Activated T-cell treated with anti-CD3 and anti-CD28 coated beads for 4 hours (primary cell): ENCODE measurements at places on chromosomes 5 and 9.
A peak's percentile ranks its signal among the peaks of the same experiment; 100 is the strongest.

- no peak for DNase-seq
Observed at GRCh38 chr9:7640231-7640630, 159.3 kb downstream of the DMAC1 start.

GRCh38 chr5:36041537-36041845, 25.2 kb downstream of the UGT3A2 start:
- no peak for DNase-seq

GRCh38 chr5:51961154-51961562, 577.9 kb downstream of the ISL1 start:
- DNase-seq, result no peak

DNA sequence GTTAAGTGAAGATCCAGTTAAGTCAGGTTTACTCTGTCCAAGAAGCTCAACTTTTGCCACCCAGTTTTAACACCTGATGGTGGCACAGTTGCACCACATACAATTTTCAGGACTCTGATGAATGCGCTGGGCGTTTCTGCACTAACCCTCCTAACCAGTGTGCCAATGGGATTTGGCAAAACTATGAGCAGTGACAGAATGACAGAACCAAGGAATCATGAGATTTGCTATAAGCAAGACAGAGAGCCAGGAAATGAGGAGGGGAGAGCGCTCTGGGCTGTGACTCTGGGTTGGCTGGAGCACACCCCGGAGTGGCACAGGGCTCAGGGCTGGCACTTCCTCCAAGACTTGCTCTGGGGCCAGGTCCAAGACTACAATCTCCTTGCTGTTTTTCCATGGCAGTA, 84.1 kb downstream of the SH3PXD2B start:
- no peak for DNase-seq

DNA sequence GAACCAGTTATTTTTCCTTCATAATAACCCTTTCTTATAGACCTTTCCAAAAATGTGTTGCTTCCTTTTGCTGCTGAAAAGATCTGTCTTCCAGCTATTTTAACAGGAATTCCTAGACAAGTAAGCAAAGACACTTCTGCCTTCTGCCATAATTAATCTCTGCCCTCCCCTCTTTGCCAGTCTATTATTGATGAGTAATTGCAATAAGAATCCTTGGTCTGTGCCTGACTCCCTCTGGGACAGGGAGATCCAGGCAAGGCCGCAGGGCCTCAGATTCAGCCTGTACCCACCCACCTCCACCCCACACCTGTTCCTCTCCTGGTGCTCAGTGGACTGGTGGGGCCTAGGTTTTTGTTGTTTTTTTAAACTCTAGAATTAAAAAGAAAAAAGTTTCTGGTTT, 8.3 kb downstream of the FOXD1 start:
- no peak for DNase-seq

DNA sequence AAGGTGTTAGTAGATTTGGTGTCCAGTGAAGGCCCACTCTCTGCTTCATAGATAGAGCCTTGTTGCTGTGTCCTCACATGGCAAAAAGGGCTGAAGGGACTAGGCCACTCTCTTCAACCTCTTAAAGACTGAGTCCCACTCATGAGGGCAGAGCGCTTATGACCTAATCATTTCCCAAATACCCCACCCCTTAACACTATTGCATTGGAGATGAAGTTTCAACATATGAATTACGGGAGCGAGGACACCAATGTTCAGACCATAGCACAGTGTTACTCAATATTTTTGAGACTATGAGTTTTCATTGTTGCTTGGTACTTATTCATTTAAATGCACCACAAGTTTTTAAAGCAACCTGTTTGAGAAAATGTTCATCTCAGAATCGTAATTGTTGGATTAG, 8.8 kb upstream of the OTULINL start:
- DNase-seq, result no peak

DNA sequence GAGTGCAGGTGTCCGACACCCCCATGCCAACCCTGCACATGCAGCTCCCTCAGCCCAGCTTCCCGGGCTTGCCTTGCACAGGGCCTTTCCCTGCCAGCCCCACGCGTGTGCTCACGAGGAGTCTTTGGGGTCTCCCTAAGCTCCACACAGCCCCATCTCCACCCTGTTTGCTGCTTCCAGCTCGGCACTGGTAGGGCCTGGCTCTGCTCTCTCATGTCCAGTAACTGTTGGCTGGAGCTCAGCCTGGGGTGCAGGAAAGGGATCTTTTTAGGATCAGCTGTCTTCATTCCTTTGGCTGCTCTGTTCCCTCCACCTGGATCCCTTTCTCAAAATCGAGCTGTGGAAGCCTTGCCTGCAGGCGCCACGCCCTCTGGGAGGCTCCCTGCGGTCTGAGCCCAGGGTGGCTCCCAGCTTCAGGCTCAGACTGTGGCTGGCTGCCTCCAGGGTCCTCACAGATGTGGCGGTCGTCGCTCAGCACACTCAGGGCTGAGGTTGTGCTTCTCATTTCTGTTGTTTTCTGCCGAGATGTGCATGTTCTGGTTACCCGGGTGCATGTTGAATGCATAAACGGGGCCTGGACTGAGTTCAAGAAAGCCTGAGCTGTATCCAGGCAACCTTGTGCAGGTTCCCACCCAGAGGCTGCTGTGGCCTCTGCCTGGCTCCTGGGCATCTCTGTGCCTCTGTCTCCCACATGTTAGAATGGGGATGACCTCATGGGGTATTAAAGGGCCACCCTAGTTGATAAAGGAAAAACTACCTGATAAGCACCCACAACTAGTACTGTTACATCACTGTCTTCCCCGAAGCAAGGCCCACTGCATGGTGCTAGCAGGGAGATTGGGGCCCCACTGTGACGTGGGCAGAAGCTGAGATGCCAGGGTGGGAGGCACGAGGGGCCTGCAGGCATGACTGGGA, 4.3 kb downstream of the CACNA1B start:
- DNase-seq, result no peak

DNA sequence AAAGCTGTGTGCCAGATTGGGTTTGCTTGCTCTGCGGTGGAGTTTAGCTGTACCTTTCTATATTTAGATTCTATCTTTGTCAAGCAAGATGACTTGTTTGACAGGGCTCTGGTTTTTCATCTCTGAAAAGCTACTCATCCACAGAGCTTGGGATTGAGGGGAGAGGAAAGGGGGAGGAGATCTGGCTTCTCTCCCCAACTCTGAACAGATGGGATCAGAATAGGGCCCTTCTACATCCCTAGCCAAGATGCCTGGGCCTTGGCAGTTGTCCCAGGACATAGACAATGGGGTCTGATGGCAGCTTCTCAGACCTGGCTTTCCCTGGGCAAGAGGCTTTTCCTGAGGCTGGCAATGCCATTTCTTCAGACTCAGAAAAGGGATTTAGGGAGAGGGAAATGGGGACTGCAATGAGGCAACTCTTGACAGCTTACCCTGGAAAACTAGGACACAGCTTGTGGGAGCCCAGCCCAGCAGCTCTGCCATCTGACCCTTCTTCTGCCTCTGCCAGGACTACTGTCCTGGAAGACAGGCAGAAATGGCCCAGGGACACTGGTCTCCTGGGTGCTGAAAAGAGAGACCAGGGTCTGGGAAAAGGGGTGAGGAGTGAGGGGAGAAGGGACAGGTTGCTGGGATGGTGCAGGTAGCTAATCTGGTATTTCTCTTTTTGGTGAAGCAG, 50.2 kb upstream of the ASTN2 start:
- DNase-seq, result no peak

DNA sequence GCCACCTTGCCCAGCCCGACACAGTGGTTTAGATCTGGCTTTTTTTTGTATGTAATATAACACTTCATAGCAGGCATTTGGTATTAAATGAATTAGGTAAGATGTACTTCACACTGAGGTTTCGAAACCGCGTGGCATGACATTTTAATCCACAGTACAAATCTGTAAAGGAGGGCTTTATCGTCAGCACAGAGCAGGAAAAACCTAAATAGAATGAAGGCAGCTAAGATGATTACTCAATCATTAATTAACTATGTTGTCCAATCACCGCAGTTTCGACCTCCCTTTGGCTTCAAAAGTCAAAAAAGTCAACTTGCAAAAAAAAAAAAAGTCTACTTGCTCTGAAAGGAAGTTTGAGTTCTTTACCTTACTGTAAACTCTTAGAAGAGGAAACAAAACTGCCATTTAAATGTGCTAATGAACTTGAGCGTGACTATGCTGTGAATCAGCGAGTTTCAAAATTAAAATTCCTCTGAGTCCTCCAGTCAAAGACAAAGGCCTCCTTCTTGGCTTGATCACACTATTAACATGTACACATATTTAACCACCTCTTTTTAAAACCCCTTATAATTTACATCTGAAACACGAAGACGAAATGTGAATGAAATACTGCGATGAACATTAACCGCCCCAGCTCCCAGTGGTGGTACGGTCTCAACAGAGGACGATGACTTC, 698 bp upstream of the SEC24A start:
- DNase-seq, result peak; percentile 7

DNA sequence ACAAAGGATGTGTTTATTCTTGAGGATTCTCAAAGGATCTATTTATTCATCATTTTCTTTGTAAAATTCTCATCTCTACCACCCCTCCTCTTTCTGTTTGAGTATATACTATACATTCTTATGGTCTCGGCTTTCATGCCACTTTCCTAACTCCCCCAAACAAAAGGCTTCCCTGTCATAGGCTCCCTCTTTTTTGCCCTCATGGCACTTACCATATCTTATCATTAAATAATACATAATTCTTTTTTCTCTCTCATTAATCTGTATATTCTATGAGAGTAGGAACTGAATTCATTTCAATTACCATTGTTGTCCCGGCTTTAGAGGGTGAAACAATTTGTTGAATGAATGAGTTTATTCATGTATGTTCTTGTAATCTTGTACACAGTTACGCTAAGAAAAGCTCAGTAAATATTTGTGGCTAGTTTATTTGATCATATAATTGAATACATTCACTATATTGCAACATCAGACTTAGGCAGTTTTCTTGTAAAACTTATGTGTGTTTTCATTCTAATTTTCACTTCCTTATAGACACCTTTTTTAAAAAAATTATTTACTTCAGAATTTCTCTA, 254.6 kb downstream of the EDIL3 start:
- no peak for DNase-seq

GRCh38 chr5:110844251-110844650, 105.4 kb downstream of the SLC25A46 start:
- no peak for DNase-seq

GRCh38 chr9:26954050-26954508, 2.1 kb upstream of the IFT74 start:
- no peak for DNase-seq

DNA sequence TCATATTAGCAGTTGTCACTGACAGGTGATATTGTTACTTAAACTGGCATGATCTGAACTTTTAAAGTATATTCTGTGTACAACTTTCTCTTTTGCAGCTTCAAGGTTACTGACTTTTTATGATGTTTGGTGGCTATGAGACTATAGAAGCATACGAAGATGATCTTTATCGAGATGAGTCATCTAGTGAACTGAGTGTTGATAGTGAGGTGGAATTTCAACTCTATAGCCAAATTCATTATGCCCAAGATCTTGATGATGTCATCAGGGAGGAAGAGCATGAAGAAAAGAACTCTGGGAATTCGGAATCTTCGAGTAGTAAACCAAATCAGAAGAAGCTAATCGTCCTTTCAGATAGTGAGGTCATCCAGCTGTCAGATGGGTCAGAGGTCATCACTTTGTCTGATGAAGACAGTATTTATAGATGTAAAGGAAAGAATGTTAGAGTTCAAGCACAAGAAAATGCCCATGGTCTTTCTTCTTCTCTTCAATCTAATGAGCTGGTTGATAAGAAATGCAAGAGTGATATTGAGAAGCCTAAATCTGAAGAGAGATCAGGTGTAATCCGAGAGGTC, 5.9 kb downstream of the ZCCHC7 start:
- DNase-seq, result no peak

- DNase-seq, result no peak
Observed at GRCh38 chr9:68546596-68547390, 6.1 kb upstream of the TMEM252 start.

GRCh38 chr9:36725777-36726356, 153.2 kb downstream of the MELK start:
- DNase-seq, result no peak

DNA sequence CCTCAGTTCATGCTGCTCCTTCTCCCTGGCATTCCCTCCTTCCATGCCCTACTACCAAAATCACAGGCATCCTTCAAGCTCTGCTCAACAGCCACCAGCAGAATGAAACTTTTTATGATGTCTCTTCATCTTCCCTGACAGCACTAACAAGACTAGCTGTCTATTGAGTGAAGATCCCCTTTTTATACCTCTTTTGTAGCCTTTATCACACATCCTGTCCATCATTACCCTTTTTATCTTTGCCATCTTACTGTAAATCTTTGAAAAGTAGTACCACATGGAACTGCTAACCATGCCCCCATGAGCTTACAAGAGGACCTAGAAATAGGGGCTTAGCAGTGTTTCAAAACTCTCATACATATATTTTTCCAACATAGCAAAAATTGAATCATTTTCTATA, 10.8 kb upstream of the ADRB2 start:
- no peak for DNase-seq

- DNase-seq, result no peak
Observed at GRCh38 chr5:123483446-123484077, 28.4 kb upstream of the CSNK1G3 start.

DNA sequence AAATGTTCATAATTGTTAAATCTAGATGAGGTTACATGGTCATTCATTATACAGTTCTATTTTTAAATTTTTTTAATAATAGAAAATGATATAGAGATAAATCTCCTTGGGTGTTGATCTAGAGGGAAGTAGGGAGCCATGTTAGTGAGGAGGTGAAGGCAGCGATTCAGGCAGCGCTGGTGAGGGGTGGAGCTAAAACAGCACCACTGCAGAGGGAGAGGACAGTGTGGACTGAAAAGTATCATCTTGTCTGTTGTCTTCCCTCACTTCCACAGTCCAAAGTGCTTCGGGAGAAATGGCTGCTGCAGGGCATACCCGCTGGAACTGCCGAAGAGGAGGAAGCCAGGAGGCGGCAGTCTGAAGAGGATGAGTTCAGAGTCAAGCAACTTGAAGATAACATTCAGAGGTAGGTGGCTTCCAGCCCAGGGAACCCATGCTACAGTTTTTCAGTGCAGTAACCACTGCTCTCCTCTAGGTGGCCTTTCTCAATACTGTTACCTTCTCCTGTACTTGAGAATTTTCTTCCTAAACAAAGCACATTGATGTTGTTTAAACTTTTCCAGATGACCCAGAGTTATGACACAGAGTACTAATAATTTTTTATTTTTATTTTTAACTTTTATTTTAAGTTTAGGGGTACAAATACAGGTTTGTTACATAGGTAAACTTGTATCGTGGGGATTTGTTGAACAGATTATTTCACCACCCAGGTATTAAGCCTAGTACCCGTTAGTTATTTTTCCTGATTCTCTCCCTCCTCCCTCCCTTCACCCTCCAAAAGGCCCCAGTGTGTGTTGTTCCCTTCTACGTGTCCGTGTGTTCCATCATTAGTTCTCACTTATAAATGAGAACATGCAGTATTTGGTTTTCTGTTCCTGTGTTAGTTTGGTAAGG, 100.5 kb downstream of the PALM2AKAP2 start:
- DNase-seq, result peak; percentile 3

- DNase-seq, result no peak
Observed at GRCh38 chr9:118561051-118561450, 808.2 kb downstream of the BRINP1 start.

DNA sequence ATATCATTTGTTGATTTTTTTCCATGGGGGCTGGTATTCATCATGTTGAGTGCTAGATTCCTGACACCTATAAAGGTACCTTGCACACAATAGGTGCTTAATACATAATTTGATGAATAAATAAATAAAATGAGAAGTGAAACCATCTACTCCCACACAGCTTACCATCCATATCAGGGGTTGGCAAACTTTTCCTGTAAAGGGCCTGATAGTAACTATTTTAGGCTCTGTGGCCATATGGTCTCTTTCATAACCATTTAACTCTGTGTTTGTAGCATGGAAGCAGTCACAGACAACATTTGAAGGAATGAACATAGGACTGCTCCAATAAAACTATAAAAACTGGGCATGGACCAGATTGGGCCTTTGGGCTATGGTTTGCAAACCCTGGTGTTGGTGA, 100.3 kb downstream of the GCNT1 start:
- DNase-seq, result no peak
